ENCODE measurements at places on chromosomes 5 and 9.
A peak's percentile ranks its signal among the peaks of the same experiment; 100 is the strongest.

- no peak for DNase-seq
Measured at GRCh38 chr9:83435301-83435700, 102.9 kb downstream of the FRMD3 start.

- peak; percentile 6 for DNase-seq
Measured at GRCh38 chr5:59562756-59563389, 330.7 kb downstream of the PDE4D start.

- peak; percentile 29 for DNase-seq
Measured at GRCh38 chr5:36696059-36696673, 89.8 kb downstream of the SLC1A3 start.

DNA sequence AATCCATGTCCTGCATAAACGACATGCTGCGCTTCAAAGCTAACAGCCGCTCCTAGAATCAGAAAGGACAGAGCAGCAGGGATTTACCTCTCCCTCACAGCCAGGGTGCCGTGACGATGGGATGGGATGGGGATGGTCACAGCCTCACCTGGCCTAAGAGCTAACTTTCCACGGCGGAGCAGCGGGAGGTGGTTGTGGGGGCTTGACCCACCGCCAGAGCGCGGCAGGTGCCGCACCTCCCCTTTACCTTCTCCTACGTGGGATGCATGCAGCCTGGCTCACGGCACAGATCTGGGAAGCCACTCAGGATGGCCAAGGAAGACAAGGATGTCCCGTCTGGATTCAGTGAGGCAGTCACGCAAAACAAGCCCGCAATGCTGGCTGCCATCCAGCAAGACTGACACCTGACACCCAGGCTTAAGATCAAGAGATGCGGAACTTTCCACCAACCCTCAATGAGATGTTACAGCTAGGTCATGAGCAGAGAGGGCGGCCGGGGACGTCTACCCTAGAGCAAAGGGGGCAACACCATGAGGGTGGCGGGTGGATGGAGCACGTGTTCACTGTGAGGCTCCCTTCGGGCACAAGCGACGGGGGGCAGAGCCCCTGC, 5.8 kb downstream of the BRD9 start:
- no peak for DNase-seq

- no peak for DNase-seq
Measured at GRCh38 chr5:23437011-23437410, 70.4 kb upstream of the PRDM9 start.

- DNase-seq = no peak
Measured at GRCh38 chr9:130780415-130780814, 54.6 kb upstream of the ABL1 start.

DNA sequence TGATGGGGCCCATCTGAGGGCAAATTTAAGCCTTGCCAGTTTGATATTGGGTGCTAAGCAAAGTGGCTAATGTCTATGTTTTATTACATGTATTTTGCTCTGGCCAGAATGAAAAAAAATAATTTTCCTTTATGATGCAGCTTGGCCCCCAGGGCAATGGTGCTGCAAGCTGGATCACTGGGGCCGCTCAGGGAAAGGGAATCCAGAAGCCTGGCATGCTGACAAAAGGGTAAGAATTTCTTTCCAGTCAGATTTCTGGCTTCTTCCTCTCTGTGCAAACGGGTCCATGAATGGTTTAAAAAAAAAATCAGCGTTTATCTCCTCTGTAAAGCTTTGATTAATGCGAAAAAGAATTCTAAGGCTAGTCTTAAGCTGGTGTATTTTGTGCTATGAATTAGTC, 138.4 kb downstream of the MAPKAP1 start:
- DNase-seq = no peak

DNA sequence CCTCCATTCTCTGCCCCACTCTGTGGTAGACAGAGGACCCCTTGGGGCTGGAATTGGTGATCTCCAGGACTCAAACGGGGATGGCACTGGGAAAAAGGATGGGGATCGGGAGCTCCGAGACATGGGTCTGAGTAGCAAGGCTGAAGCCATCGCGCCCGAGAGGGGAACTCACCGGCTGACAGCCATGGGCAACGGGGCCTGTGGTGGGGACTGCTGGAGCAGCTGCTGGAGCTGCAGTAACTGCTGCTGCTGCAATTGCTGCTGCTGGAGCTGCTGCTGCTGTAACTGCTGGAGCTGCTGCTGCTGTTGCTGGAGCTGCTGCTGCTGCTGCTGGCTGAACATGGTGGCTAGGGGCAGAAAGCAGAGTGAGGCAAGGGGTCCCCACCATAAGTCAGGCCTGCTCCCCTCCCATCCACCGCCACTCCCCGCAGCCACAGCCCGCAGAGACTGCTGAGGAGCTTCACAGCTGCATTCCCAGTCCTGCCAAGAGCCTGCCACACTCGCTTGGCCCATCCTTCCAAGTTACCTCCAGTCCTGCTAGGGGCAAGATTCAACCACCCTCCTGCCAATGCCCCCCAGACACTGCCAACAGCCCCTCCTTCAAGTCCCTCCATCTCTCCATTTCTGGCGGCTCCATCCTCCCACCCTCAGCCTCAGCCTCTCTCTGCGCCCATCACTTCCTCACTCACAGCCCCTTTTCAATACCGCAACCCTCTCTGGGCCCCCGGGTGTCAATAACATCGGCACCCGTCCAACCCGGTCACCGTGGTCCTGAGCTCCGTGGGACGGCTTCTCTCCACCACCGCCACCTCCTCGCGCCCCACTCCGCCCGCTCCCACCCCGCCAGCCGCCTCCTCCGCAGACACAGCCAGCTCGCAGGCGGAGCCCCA, 611 bp downstream of the CIZ1 start:
- no peak for DNase-seq

- DNase-seq = no peak
Measured at GRCh38 chr5:172414531-172415361, 39.6 kb downstream of the SH3PXD2B start.

GRCh38 chr5:1538741-1539392, 15.1 kb upstream of the LPCAT1 start:
- DNase-seq = no peak

DNA sequence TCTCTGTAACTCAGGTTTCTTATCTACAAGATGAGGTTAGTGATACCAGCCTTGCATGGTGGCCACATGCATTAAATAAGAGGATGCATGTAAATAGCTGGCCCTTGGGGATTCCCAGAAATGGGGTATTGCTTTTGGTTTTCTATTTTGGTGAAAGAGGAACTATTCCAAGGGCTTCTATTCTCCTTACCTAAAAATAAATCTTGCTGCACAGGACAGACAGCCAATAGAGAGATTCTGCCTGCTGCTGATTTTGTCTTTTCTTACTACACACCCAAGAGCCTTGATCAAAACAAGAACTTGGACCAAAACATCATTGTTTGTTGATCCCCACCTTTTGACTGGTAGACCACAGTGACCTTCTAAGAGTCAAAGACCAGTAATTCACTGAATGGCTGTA, 161.8 kb downstream of the PJA2 start:
- DNase-seq = no peak

DNA sequence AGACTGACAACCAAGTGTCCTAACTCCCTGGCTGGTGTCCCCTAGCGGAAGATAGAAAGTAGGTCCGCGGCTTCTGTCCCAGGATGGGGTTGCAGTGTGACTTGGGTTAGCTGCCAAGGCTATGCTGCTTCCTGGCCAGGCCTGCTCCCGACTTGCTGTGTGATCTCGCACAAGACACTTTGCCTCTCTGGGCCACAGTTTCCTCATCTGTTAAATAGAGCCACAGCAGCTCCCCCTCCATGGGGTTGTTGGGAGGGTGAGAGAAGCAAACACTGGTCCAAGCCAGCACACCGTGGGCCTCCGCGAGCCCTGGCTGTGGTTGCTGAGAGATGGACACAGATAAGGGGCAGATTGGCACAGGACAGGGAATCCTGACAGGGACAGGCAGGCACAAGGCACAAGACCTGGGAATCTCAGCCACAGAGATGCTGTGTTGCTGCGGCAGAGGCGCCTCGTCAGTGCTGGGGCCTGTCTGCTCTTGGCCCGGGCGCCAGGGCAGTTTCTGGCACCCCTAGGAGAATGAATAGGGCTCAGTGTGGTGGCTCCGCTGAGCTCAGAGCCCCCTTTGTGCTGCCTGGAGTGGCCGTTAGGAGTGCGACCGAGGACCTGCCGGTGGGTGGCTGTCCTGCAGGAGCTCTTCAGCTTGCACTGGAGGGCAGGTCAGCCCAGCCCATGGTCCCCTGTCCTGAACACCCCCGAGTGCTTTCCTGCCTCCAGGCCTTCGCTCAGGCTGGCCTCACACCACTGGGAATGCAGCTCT, 1.8 kb upstream of the SH2D3C start:
- no peak for DNase-seq

- DNase-seq = no peak
Measured at GRCh38 chr9:16316456-16316855, 554.0 kb downstream of the BNC2 start.

DNA sequence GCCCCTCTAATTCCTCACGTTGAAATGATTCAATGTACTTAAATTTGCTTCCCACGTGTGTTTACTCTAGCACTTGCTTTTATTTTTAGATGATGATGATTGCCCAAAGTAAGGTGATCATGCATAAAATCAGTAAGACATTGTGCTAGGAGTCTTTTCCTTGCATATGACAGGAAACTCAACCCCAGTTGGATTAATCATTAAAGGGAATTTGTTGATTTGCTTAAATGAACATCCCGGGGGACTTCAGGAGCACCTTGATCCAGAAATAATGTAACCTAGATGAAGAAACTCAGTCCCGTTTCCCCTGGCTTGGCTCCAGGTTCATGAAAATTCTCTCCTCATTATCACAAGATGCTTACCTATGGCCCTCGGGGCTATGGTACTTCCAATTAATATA, 106.1 kb upstream of the STC2 start:
- DNase-seq = no peak
